Activated T-cell treated with anti-CD3 and anti-CD28 coated beads, Interleukin-2, amount 50 U/mL, for 4 hours (primary cell): ENCODE measurements at places on chromosomes 6 and 20.

GRCh38 chr6:87907521-87907920, 140.1 kb upstream of the SPACA1 start:
- no peak for DNase-seq

DNA sequence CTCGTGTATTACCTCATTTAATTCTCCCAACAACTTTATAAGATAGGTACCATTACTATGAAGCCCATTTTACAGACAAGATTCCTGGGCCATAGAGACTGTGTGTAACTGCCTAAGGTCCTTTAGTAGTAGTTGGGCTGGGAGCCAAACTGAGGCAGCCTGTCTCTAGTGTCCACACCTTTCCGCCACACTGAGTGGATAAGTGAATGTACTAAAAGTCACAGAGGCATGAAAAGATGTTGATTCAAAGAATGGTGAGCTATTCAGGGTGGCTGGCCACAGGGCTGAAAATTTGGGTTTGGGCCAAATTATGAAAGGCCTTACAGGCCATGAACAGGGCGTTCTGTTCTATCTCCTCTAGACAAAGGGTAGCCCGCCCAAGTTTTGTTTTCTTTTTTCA, 11.0 kb downstream of the CD24 start:
- no peak for DNase-seq

DNA sequence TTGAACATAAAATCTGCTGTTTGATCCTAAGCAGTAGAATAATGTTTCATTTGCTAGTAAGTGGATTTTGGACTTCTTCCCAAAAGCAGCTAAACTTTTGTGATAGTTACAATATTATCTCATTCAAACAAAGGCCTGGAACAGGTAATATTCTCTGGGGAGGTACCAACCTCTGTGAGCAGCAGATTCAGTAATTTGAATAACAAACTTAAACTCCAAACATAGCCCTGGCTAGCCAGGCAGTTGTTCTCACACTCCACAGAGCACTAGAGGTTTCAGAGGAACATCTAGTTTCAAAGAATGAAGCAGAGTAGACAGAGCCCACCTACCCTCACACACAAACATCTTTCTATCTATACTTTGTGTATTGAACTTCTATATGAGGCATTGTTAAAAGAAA, 40.9 kb downstream of the LGSN start:
- DNase-seq: no peak

DNA sequence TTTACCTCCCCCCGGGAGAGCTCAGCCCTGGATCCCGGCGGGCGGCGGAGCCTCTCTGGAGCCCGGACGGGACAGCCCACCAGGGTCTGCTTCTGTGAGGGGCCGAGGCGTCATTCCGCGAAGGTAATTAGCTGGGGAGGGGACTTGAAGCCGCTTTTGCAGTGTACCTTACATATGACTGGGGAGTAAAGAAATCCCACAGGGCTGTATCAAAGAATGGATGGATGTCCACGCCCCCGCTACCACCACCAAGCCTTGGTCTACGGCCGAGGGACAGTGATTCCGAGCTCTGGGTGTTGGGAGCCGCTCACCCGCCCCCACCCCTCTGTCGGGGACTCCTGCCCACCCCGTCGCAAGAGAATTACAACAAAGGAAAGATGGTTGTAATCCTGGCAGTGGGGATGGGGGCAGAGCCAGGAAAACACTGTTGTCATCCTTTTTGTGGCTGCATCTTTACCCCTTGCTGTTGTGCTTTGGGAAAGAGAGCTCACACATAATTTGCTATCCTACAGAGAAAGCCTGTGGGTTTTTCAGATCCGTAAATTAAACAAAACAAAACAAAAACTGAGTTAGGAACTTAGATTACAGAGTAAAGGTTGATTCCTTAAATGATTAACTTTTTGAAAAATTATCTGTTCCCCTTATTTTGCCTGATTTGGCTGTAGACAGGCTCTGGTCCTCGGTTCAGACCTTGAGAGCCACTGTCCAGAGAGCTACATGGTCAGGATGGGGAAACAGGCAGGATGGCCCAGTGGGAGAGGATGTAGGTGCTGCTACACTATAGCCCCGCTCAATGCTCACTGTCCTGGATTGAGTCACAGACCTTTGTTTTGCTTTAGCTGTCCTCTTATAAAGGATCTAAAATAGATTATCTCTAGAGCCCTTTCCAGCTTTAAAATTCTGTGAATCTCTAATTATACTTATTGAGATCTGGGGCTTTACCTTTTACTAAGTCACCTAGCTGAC, 997 bp upstream of the FBXO30 start:
- DNase-seq: no peak

- no peak for DNase-seq
Measured at GRCh38 chr6:129865013-129865412, 3.9 kb upstream of the TMEM244 start.

DNA sequence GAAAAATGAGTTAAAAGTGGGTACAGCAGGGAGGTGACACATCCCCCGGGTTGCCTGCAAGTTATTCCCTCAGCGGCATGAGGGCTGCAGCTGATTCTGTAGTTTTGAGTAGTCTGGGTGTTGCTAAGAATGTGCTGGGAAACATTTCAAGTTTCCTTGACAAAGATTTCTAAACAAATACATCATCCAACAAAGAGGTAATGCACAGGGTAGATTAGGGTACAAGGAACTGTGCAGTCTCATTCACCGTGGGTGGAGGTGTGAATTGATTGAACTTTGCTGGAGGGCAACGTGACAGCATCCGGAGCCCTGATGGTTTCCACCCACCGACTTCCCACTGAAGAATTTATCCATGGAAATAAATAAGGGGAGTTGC, 21.8 kb downstream of the CASS4 start:
- DNase-seq: no peak

- DNase-seq: no peak
Measured at GRCh38 chr6:12200015-12200564, 90.1 kb upstream of the EDN1 start.

DNA sequence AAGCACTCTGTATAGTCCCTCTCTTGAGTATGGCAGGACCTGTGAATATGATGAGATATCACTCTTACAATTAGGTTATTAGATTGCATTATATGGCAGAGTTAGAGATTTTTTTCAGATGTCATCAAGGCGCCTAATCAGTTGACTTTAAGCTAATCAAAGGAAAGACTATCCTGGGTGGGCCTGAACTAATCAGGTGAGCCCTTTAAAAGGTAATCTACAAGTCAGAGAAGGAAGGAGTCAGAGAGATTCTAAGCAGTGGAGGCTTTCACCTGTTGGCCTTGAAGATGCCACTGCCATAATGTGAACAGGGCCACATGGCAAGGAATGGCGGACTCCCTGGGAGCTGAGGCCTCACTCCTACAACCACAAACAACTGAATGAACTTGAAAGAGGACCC, 151.5 kb downstream of the BFSP1 start:
- DNase-seq: no peak

GRCh38 chr6:17589406-17590096, 10.6 kb upstream of the FAM8A1 start:
- DNase-seq: no peak

DNA sequence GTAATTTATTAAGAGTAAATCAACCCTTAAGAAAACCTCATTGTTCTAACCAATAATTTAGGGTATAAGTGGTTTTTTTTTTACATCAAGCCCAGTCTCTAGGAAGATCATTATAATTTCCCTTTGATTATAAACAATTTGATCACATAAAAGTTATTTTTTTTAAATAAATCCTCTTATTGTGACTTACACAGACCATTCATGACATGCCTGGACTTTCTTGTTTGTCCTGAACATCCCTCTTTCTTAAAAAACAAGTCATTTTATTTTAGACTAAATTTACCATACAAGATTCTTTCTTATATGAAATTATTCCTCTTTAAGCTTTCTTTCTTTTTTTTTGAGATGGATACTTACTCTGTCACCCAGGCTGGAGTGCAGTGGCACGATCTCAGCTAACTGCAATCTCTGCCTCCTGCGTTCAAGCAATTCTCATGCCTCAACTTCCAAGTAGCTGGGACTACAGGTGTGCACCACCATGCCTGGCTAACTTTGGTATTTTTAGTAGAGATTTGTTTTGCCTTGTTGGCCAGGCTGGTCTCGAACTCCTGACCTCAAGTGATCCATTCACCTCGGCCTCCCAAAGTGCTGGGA, 53.6 kb upstream of the AGPAT4 start:
- no peak for DNase-seq

GRCh38 chr20:48681201-48681872, 146.5 kb downstream of the PREX1 start:
- no peak for DNase-seq

DNA sequence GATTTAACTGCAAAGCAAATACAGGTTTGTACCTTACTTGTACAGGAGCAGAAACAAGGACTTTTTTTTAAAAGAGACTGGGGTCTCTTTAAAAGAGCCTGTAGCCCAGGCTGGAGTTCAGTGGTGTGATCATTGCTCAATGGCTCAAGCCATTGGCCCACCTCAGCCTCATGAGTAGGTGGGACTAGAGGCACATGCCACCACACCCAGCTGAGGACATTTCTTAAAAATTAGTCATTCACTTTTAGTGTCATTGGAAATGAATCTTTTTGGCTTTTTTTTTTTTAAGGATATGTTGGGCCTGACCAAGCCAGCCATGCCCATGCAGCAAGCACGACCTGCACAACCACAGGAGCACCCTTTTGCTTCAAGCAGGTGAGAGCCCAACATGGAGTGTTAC, 16.9 kb downstream of the SEC23B start:
- no peak for DNase-seq

GRCh38 chr6:75077701-75078100, 128.2 kb downstream of the COL12A1 start:
- no peak for DNase-seq

DNA sequence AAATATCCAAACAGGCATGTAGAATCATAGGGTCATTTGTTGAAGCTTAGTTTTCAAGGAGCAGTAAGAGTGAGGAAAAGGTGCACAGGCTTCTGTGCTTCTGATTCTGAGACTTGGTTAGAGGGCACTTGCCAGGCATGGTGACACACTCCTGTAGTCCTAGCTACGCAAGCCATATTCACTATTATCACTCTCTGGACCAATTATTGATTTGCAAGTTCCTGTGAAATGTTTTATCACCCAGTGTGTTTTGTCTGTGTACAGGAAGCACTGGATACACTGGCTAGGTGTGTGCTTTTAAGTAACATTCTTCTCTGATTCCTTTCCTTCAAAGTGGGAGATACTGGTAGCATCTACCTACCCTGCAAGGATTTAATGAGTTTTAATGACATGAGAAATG, 76.3 kb downstream of the JARID2 start:
- DNase-seq: no peak

GRCh38 chr6:39527792-39528564, 197.2 kb downstream of the KIF6 start:
- DNase-seq: no peak

DNA sequence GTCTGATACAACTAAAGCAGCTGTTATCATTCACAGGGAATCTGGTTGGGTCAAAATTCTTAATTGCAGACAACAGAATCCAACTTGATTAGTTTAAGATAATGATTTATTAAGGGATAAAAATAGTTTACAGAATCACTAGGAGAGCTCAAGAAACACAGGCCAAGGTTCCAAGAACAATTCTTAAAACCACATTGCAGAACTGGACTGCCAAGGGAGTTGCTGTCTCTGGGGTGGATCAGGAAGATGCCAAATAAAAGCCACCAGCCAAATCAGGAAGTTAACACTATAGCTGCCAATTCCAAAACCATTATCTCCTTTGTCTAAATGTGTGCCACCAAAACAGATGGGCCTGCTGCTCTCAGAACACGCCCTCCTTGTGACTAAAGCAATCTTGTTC, 53.7 kb downstream of the NUDT3 start:
- DNase-seq: no peak

DNA sequence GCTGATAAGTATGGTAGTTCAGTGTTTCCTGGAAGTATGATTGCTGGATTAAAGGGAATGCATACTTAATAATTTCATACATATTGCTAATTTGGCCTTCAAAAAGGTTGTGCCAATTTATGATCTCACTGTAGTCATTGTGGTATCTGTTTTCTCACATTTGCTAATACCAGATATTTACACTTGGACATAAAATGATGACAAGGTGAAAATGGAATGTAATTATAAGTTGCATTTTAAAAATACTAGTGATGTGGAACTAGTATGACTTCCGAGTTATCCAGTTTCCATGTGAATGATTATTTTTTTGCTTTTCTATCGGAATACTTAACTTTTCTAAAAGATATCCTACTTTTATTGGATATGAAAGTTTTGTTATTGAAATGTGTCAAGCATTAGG, 15.4 kb downstream of the RWDD1 start:
- DNase-seq: no peak

GRCh38 chr6:159098636-159099106, 53.9 kb upstream of the TAGAP start:
- peak; percentile 69 for DNase-seq

GRCh38 chr6:31462964-31463870, 34.7 kb upstream of the MICB start:
- peak; percentile 85 for DNase-seq

- no peak for DNase-seq
Measured at GRCh38 chr6:27601668-27602254, 128.9 kb upstream of the ZNF184 start.

GRCh38 chr6:168640181-168640580, 199.2 kb downstream of the SMOC2 start:
- DNase-seq: no peak

GRCh38 chr20:10669843-10670446, 3.9 kb downstream of the JAG1 start:
- DNase-seq: no peak

GRCh38 chr6:107490566-107491137, 735 bp downstream of the SOBP start:
- peak; percentile 6 for DNase-seq

- no peak for DNase-seq
Measured at GRCh38 chr6:21149470-21149869, 444.1 kb upstream of the SOX4 start.
